ENCODE measurements at places on chromosomes 6 and 20.

GRCh38 chr20:46293084-46293483, 15.2 kb downstream of the CDH22 start:
- peak; percentile 42 for DNase-seq

DNA sequence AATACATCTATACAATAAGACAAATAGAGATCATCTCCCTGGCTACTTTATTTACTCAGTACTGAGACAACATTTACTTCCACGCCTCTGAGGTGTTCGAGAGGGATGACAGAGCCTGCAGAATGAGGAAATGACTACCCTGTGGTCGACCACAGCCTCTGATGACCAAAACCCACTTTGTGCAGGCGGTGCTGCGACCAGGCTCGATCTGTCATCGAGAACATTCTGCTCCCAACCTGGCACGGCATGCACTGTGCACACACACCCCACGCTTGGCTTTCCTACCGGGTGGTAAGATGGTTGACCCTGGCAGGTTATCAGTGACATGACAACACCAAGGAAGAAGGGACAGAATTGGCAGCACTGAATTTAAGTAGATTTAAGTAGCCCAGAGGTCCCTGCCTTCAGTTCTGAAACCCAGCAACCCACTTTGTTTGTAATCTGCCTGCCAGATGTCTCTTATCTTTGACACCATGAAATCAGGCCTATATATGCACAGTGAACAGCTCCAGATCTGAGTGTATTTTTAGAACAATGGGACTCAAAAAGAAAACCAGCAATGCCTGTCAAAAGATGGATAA, 42.6 kb downstream of the TTI1 start:
- DNase-seq = peak; percentile 98

DNA sequence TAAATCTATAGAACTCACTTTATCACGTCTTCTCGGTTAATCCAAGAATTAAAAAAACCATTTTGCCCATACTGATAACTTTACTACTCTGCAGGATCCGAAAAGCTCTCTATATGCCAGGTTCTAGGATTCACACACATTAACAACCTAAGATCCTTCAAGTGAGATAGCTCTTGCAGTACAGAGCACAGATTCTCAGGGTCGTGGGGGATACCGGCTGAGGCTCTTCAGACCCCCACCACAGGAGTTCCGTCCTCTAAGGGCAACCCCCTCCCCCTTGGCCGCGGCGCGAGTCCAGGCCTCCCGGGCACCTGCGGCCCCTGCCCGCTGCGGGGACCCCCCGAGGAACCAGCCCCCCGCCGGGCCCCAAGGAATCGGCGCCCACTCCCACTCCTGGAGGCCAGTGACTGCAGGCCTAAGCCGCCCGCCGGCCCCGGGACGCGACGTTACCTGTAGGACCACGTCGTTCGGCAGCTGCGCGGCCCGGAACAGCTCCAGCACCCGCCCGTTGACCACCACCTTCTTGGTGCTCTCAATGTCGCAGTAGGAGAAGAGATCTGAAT, 892 bp downstream of the REPS1 start:
- DNase-seq = peak; percentile 66

DNA sequence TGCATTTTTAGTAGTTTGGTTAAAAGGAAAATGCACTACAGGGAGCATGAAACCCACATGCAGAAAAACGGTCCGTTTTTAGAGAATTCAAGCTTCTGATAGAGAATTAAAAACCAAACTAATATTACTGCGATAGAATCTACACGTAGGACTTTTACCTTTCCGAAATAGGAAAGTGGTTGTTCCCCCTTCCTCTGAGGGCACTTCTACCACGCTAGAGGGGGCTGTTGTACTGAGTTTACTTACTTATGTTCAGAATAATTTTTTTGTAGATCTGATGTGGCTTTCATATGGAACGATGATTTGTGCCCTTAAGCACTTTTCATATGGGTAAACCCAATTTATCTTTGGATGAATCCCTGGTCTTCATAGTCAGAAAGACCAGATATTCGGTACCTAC, 264.3 kb upstream of the PLN start:
- DNase-seq = peak; percentile 76

DNA sequence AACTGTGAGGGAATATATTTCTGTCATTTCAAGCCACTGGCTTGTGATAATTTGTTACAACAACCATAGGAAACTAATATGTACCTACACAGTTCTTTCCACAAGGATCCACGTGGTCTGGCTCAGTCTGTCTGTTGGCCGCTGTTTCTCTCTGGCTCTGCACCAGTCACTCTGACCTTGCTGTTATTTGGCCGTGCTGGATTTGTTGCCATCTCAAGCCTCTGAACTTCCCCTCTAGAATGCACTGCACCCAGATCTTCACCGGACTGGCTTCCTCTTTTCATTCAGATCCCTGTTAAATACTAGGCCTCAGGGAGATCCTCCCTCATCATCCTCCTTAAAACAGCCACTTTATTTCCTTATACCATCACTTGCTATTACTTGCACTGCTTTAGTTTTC, 446.8 kb downstream of the TFAP2B start:
- no peak for DNase-seq

DNA sequence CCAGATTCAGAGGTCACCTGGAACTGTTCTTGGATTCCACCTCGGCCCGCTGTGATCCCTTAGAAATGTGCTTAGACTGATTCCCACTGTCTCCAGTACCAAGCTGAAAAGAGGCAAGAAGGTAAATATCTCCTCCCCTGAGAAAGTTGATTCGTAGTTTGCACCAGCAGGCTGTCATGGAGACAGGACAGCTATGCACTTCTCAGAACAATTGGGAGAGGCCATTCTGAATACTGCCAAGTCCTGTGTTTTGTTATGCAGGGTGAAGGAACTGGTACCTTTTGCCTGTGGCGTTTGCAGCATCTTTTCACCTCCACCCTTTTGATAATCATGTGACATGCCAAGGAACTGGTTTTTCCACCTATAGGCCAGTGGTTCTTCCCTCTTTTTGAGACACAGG, 58.2 kb upstream of the RNGTT start:
- DNase-seq = peak; percentile 45

- DNase-seq = no peak
These were observed 176.1 kb upstream of the KCNG1 start for GRCh38 chr20:51198876-51199523.

DNA sequence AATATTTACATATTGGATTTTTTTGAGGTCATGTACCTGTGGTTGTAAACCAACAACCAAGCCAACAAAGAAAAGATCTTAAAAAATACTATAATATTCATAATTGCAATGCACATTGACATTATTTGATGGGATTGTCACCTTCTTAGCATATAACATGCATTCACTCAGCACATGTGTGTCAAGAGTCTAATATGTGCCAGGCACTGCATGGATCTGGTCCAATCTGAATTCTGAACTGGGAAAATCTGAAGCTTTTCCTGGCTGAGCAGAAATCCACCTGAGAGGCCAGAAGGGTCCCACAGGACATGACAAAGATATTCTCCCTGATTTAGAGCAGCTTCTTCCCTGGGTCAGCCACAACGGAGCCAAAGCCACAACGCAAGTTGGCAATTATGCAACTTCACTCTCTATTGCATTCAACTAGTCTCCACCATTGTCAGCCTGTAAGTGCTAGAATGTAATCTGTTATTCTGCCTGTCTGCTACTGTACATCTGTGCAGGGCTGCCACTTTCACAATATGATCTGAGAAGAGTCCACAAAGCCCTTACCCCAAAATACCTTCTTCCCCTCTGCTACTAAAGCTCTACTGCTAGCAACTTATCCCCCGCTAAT, 17.0 kb upstream of the DDO start:
- no peak for DNase-seq

DNA sequence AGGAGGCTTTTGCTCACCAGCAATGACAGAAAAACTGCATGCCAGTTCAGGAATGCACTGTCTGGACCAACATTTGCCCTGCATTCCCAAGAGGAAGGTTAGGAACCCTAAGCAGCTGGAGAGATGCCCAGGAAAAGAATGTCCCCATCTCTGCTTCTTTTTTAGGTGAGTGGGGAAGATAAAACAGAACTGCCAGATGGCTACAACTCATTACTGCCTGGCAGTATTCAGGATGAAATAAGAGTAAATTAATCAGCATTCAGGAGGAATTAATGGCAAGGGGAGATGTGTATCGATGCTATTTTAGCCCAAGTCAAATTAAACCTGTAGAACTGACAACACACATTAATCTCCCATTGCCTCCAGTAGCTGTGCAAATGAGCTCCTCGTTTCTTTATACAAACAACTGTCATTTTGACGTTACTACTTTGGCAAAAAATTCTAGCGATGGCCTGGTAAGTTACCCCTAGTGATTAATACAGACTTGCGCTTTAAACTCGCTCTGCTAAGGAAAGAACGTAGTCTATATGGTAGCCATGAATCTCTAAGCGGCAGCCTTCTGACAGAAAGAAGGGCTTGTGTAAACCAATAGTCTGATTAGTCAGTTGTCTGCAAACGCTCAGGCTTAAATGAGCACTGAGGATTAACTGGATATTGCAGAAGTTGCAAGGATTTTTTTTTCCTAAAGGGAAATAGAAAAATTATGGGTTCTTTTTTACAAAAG, 16.7 kb upstream of the SMLR1 start:
- DNase-seq = no peak

DNA sequence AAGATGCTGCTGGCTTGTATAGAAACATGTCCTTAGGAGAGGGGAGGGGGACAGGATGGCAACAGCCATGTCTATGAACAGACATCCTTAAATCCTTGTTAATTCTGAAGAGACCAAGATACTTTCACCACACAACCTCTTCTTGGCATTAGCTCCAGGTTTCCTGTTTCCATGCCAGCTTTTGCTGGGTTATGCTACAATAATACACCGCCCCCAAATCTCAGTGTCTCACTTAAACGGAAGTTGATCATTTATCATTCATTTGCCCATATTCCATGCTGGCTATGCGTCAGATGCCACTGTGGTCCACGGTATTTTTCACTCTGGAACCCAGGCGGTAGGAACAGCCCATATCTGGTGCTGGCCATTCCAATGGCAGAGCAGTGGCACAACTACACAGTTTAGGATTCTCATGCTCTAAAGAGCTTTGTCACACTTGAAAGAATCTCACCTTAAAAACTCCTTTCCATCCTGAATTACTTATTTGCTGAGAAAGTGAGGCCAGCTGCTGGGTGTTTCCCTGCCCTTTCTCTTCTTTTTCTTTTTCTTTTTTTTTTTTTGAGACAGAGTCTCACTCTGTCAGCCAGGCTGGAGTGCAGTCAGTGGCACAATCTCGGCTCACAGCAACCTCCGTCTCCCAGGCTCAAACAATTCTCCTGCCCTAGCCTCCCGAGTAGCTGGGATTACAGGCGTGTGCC, 3.7 kb upstream of the RNASET2 start:
- DNase-seq = no peak

DNA sequence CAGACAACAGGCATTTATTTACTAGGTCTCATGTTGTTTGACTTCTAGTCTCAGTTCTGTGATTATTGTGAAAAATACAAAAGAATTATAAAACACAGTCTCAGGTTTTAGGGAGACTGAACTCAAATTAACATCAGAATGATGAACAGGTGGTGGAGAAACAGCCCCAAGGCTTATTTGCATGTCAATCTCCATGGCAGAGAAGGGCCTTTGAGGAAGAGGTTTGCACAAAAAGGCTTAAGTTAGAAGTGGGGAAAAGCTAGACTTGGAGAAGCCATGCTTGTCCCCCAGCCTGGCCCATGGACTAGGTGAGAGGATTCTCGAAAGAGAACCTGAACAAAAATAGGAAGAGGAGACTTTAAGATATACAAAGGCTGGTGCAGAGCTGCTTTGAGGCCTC, 183.3 kb downstream of the EDN1 start:
- DNase-seq = no peak

DNA sequence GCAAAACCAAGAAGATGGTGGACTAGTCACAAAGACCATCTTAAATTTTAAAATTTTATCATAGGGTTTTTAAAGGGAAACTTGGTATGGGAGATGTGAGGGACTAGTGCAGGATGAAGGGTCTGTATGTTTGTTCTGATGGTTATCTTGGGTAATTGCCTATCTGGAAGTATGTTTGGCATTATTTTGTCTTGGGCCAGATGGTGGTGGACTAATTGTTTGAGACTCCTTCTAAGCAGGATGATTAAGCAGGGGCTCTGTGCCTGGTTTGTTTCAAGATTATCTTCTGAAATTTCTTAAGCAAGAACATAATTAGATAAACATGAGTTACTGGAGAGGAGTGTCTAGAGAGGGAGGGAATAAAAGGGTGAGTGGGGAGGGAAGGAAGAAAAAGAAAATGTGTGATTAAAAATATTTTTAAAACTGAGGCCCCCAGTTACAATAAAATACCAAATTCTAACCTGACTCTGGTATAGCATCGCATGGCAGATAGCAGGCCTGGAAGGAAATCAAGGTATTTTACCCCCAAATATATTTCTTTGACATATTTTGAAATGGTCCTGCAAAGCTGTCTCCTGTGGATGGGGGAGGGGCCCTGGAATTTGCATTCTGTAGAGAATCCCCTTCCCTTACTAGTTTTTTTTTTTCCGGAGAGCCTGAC, 49.9 kb upstream of the FAM184A start:
- no peak for DNase-seq

DNA sequence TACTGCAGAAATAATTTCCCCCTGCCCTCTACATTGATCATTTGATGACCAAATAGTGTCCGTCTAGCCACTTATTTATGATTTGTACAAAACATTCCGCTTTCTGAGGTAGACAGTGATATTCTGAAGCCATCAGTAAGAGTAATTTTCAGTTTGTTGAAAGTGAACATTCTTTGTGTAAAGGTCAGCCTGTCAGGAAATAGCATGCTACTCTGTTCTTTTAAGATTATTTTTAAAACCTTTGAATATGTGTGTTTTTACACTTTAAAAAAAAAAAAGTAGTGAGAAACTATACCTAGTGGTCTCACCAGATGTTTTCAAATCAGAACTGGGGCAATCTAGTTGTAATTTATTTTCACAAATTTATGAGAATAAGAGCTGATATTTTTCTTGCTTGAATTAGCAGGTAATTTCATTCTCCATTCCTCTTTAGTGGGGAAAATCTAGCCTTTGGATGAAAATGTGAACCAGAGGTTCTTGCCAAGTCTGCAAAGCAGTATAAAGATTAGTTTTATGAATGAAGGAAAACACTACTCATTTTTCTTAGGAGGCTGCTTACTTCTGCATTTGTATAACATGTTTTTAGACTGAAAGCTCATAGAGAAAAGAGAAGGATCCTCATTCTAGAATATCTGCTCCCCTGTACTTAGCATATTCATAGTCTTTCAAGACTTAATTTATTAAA, 12.1 kb upstream of the REV3L start:
- no peak for DNase-seq

DNA sequence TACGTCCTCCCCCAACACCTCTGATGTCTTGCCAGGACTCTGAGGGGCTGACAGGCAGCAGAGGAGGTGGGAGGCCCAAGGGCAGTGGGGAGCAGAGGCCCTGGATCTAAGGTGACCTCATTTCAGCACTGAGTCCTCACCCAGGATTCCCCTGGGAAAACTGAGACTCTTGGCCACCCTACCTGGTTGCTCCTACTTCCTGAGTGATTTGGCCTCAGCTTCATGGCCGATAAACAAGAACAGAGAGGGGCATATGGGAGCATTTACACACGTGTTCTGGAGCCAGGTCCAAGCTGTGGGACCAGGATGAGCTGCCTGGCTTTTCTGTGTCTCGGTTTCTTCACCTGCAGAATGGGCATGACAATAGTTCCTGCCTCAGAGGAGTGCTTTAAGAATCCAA, 133.8 kb downstream of the ANKRD60 start:
- DNase-seq = no peak

- peak; percentile 96 for DNase-seq
These were observed 84.4 kb downstream of the GMPR start for GRCh38 chr6:16322666-16323312.

- DNase-seq = no peak
These were observed 55.0 kb upstream of the PLCB1 start for GRCh38 chr20:8077137-8077466.
